ENCODE measurements at places on chromosomes 16 and 17.

DNA sequence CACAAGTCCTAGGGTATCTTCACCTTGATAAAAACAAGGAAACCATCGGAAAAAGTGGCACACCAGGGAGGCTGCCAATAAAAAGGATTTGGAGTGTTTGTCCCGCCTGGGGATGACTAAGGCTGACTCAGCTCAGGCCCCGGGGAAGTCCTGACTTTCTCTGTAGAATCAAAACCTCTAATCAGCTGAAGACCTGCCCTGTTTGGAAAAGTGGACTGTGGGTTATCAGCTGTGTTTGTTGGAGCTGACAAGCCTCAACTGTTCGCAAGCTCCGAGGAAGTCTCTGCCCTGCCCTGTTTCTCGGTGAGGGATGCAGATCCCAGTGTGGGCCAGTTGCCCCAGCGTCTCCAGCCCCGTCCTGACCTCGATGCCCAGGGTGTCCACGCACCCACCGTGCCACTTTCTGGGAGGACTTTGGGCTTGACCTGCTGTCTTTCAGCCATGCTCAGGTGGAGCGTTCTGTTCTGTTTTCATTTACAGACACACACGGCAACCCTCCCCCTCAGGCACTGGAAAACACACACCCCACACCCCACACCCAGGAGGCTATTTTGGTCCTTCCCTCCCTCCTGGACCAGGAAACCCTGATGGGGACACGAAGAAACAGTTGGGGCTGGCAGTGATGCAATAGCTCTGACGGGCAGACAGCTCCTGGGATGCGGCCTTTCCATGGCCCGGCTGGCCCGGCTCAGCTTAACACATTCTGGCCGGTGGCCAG is 27.6 kb upstream of the PITPNA start:
- DNase-seq, result no peak

DNA sequence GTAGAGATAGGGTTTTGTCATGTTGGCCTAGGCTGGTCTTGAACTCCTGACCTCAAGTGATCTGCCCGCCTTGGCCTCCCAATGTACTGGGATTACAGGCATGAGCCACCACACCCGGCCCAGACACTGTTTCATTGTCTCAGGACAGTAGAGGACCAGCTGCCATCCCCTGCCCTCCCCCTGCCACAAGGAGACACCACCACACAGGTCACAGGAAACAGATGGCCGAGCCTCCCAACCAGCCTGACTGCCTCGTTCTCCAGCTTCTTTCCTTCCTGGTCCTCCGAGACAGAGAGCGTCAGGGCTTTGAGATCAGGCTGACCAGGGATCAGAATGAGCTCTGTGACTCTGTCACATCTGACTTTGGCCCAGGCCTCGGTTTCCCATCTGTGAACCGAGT is 20.8 kb upstream of the RNPS1 start:
- peak; percentile 94 for DNase-seq

GRCh38 chr16:13517841-13518240 is 402.1 kb upstream of the ERCC4 start:
- no peak for DNase-seq

GRCh38 chr17:47199627-47200324 is 9.4 kb upstream of the MYL4 start:
- DNase-seq, result no peak

GRCh38 chr16:74201576-74201975 is 95.0 kb upstream of the PSMD7 start:
- no peak for DNase-seq

DNA sequence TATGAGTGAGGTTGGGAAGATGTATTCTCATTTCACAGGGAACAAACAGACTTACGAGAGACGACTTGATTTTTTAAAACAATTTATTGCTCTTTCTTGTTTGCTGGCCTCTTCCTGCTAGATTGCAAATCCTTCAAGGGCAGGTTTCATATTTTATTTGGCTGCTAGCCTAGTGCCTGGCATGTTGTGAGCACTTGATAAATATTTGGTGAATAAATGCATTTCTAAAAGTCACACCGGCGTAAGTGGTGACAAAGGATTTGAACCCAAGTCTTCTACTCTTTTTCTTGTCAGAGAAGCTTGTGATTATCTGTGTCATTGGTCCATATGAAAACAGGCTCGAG is 1.4 kb downstream of the WWP2 start:
- DNase-seq, result no peak

DNA sequence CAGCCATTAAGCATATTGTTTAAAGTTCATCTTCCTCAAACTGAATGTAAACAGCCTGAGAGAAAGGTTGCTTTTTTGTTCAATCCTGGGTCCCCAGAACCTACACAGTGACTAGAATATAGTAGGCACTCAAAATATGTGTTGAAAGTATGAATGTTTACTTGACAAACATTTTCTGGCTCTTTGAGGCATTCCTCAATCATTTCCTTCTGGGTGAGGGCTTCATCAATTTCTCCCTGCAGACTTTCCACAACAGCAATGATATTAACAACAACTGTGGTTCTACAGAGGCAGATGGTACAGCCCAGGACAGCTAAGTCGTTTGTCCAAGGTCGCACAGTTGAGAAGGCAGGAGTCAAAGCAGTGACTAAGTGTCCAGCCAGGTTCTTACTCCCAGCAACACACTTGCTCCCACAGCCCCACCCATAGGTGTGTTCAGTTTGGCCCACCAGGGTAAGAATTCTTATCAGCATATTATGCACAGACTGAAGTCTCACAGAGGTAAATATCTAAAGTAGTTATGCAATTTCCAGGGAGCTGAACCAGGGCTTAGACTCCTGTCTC is 61.1 kb downstream of the HS3ST3B1 start:
- peak; percentile 45 for DNase-seq

DNA sequence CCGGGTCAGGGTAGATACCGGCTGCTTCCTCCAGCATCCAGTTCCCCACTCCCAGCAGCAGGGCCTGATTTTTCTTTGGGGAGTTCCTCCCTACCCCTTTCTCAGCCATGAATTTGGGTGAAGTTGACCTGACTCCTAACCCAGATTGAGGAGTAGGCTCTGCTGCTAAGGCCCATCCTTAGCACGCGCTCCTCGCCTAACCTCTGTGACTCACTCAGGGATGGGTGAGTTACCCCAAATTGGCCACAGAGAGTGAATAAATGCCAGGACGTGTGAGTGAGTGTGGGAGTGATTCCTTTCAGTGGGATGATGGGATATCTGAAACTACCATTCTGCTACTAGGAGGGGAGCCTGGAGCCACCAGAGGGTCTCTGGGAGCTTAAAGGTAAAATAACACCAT is 28.9 kb upstream of the ABCC12 start:
- no peak for DNase-seq

- DNase-seq, result no peak
These were observed 110.8 kb downstream of the IRX3 start for GRCh38 chr16:54175552-54176375.

GRCh38 chr16:23398987-23399805 is 53.8 kb downstream of the COG7 start:
- DNase-seq, result peak; percentile 86

GRCh38 chr16:69579783-69580481 is 14.2 kb downstream of the NFAT5 start:
- DNase-seq, result no peak

DNA sequence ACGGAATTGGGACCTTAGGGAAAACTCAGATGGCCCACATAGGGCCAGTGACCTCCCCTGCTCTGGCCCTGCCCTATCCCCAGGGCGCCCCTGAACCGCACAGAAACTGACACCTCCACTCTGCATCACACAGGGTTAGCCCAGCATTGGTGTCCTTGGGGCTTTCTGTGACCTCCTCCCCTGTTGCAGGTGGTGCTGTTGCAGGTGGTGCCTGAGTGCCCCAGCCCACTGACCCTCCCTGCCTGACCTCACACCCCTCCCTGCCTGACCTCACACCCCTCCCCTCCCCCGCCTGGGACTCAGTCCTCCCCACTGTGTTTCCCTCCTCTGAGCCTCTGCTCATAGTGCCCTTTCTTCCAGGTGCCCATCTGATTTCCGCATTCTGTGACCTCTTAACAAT is 21.4 kb downstream of the TNFRSF13B start:
- no peak for DNase-seq

GRCh38 chr17:12737740-12738469 is 51.4 kb upstream of the ARHGAP44 start:
- DNase-seq, result no peak

All from WERI-Rb-1 (cell line).